ENCODE measurements at places on chromosomes 11 and 22.

- H3K27ac ChIP-seq, result peak overlapping the region; percentile 6
- no peak overlapping the region for H3K4me3 ChIP-seq
Measured at GRCh38 chr11:111714522-111714921, 51.7 kb downstream of the PPP2R1B start.

- H3K27ac ChIP-seq, result no peak overlapping the region
- H3K4me3 ChIP-seq, result no peak overlapping the region
- no peak for DNase-seq
Measured at GRCh38 chr11:42066113-42066512, 606.7 kb upstream of the LRRC4C start.

GRCh38 chr22:39710380-39711150 lies 140.0 kb downstream of the CACNA1I start:
- no peak overlapping the region for H3K27ac ChIP-seq
- H3K4me3 ChIP-seq, result no peak overlapping the region
- H3K36me3 ChIP-seq, result no peaks in the 10 kb centered on the region
- H3K27me3 ChIP-seq, result peaks cover 43% of the 10 kb centered on the region
- H3K4me1 ChIP-seq, result peaks cover 2% of the 10 kb centered on the region
- no peak for DNase-seq

GRCh38 chr11:1224491-1225385 lies 1.9 kb downstream of the MUC5B start:
- peaks cover 19% of the 10 kb centered on the region for H3K27me3 ChIP-seq
- H3K4me3 ChIP-seq, result no peak overlapping the region
- H3K4me1 ChIP-seq, result no peaks in the 10 kb centered on the region
- H3K27ac ChIP-seq, result no peak overlapping the region

GRCh38 chr11:18188796-18189195 lies 16.2 kb downstream of the MRGPRX4 start:
- no peaks in the 10 kb centered on the region for H3K36me3 ChIP-seq
- H3K27ac ChIP-seq, result no peak overlapping the region
- H3K27me3 ChIP-seq, result peaks cover 59% of the 10 kb centered on the region
- no peak overlapping the region for H3K4me3 ChIP-seq
- no peaks in the 10 kb centered on the region for H3K4me1 ChIP-seq

DNA sequence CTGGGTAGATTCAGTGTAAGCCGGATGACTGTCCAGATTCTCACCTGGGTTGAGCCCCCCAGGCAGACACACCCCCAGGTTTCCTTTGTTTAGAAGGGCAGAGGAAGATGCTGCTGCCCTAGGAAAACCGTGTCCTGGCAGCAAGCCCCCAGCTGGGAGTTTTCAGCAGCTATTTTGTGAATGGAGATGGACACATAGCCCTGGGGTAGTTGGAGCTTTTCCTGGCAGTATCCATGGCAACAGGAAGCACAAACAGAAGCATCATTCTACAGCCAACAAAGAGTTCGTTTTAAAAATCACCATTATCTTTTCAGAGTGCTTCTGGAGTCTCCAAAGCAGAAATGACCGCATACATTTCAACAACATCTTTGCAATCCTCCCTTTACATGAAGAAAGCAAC lies 245.5 kb downstream of the BRD1 start:
- H3K4me1 ChIP-seq, result no peaks in the 10 kb centered on the region
- H3K36me3 ChIP-seq, result no peaks in the 10 kb centered on the region
- no peak overlapping the region for H3K4me3 ChIP-seq
- DNase-seq, result no peak
- no peaks in the 10 kb centered on the region for H3K27me3 ChIP-seq
- no peak overlapping the region for H3K27ac ChIP-seq

DNA sequence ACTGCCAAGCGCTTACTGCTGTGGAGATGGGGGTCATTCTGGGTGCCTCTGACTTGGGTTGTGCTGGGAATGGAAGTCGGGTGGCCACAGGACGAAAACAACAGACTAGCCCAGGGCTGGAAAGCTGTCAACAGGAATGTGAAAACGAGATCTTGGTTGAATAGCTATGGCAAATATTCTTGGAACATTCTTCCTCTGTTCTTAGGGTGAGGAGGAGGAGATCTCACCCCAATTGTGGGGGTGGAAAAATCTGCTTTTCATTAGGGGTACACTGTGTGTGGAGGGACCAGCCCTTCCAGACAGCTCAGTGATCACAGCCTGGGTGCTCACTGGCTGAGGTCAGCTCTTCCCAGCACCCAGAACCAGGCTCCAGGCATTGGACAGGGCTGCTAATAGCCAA lies 52.0 kb upstream of the PRSS23 start:
- no peak overlapping the region for H3K27ac ChIP-seq
- H3K36me3 ChIP-seq, result no peaks in the 10 kb centered on the region
- H3K27me3 ChIP-seq, result peaks cover 7% of the 10 kb centered on the region
- no peak for DNase-seq
- no peak overlapping the region for H3K4me3 ChIP-seq

DNA sequence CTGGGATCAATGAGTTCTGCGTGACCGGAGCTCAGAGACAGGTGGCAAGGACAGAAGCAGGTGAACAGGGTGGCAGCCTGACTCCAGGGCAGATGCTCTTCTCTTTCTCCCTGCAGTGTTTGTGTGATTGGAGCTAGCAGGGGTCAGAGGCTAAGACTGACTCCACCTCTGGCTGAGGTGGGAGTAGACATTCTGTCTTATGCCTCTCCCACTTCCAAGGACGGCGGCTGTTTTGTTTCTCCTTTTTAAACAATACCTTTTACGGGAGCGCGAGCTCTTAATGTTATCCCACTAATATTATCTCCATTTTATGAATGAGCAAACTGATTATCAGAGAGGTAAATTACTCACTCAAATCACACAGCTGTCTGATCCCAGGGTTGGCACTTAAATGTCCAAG lies 323.7 kb downstream of the MIAT start:
- H3K27ac ChIP-seq, result no peak overlapping the region
- H3K36me3 ChIP-seq, result no peaks in the 10 kb centered on the region
- no peaks in the 10 kb centered on the region for H3K4me1 ChIP-seq
- peaks cover 14% of the 10 kb centered on the region for H3K27me3 ChIP-seq
- DNase-seq, result no peak

GRCh38 chr11:3022982-3023381 lies 30.9 kb upstream of the NAP1L4 start:
- H3K4me3 ChIP-seq, result no peak overlapping the region
- peaks cover 10% of the 10 kb centered on the region for H3K4me1 ChIP-seq
- DNase-seq, result no peak
- H3K27ac ChIP-seq, result peak overlapping the region; percentile 26

- peaks cover 14% of the 10 kb centered on the region for H3K4me1 ChIP-seq
- no peak overlapping the region for H3K27ac ChIP-seq
- no peaks in the 10 kb centered on the region for H3K27me3 ChIP-seq
Measured at GRCh38 chr11:36485298-36486002, 24.6 kb downstream of the TRAF6 start.

GRCh38 chr11:3905080-3905953 lies 49.9 kb downstream of the STIM1 start:
- peak overlapping the region; percentile 9 for H3K4me3 ChIP-seq
- peak; percentile 47 for DNase-seq
- no peaks in the 10 kb centered on the region for H3K27me3 ChIP-seq
- peaks cover 4% of the 10 kb centered on the region for H3K36me3 ChIP-seq

DNA sequence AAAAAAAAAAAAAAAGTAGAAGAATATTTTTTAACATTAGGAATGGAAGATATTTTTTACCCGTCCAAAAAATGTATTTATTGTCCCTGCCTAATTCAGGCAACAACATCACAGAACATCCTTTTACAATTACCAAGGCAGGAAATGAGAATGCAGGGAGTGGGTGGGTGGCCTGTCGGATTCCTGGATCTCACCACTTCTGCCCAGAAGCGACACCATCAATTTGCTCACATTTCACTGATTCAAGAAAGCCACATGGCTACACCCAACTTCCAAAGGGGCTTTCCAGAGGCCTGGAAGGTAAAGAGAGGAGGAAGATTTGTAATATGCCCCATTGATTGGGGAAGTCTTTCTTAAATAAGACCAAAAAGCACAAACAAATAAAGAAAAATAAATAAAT lies 93.8 kb upstream of the CLPB start:
- H3K36me3 ChIP-seq, result peaks cover 4% of the 10 kb centered on the region
- no peak for DNase-seq
- H3K4me3 ChIP-seq, result no peak overlapping the region
- H3K4me1 ChIP-seq, result peaks cover 17% of the 10 kb centered on the region
- no peak overlapping the region for H3K27ac ChIP-seq

DNA sequence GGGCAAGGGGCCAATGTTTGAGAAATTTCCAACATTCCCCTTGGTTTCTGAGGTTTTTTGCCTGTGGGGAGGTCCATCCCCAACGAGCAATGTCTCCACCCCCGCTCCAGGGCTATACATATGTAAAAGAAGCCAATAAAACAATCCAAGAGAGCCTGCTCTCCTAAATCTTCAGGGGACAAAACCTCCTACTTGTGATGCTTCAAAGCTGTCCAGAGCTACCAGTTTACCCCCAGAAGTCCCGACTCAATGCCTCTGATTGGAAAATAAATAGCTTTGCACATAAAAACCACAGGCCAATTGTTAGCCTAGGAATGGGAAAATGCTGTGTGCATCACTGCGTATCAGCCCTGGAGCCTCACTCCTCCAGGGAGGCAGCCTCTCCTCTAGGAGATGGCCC lies 66.0 kb upstream of the PAX6 start:
- no peak overlapping the region for H3K27ac ChIP-seq
- no peaks in the 10 kb centered on the region for H3K4me1 ChIP-seq
- H3K36me3 ChIP-seq, result no peaks in the 10 kb centered on the region

- peaks cover 2% of the 10 kb centered on the region for H3K27me3 ChIP-seq
- no peaks in the 10 kb centered on the region for H3K4me1 ChIP-seq
- H3K4me3 ChIP-seq, result no peak overlapping the region
- no peak for DNase-seq
Measured at GRCh38 chr22:33350491-33350890, 292.3 kb upstream of the SYN3 start.

- no peak for DNase-seq
- H3K27me3 ChIP-seq, result peaks cover 85% of the 10 kb centered on the region
- H3K36me3 ChIP-seq, result no peaks in the 10 kb centered on the region
- H3K27ac ChIP-seq, result no peak overlapping the region
- H3K4me3 ChIP-seq, result no peak overlapping the region
Measured at GRCh38 chr11:11407065-11407762, 54.2 kb upstream of the CSNK2A3 start.

GRCh38 chr11:82682003-82682751 lies 51.5 kb downstream of the FAM181B start:
- DNase-seq, result no peak
- H3K4me3 ChIP-seq, result no peak overlapping the region
- H3K36me3 ChIP-seq, result no peaks in the 10 kb centered on the region
- H3K27ac ChIP-seq, result no peak overlapping the region
- H3K4me1 ChIP-seq, result peaks cover 4% of the 10 kb centered on the region
- H3K27me3 ChIP-seq, result peaks cover 11% of the 10 kb centered on the region

- DNase-seq, result no peak
- H3K27ac ChIP-seq, result no peak overlapping the region
- no peaks in the 10 kb centered on the region for H3K36me3 ChIP-seq
Measured at GRCh38 chr11:47106798-47107411, 69.8 kb downstream of the ARFGAP2 start.

GRCh38 chr11:85123752-85124231 lies 503.4 kb downstream of the DLG2 start:
- no peaks in the 10 kb centered on the region for H3K27me3 ChIP-seq
- no peak overlapping the region for H3K27ac ChIP-seq
- no peak for DNase-seq
- no peaks in the 10 kb centered on the region for H3K4me1 ChIP-seq

- H3K36me3 ChIP-seq, result no peaks in the 10 kb centered on the region
- DNase-seq, result no peak
- H3K4me3 ChIP-seq, result no peak within 1 kb of the TSS
Measured at GRCh38 chr22:17562906-17563870, at the start of gene SLC25A18. SLC25A18 (plus strand) TSS chr22:17563498; CDS start chr22:17579945, 16,447 bp downstream.

GRCh38 chr11:94201004-94201465 lies 72.4 kb downstream of the PANX1 start:
- H3K27ac ChIP-seq, result no peak overlapping the region
- no peak overlapping the region for H3K4me3 ChIP-seq
- DNase-seq, result no peak
- H3K4me1 ChIP-seq, result no peaks in the 10 kb centered on the region

DNA sequence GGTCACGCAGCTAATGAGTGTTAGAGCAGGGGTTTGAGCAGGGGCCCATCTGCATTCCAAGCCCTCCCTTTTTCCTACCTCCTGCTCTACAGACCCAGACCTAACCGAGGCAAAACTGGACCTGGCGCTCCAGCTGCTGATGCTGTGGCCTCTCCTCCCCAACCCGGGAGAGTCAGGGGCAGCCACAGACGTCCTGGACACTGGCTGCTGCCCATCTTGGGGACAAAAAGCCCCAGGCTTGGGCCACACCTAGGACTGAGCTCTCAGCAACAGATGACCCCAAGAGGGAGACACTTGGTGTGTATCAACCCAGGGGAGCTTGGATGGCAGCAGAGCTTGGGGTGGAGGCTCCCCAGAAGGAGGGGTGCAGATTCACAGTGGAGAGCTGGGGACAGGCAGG lies 172.6 kb downstream of the ST3GAL4 start:
- peaks cover 4% of the 10 kb centered on the region for H3K36me3 ChIP-seq
- H3K4me1 ChIP-seq, result no peaks in the 10 kb centered on the region
- no peak overlapping the region for H3K27ac ChIP-seq
- no peak for DNase-seq
- H3K27me3 ChIP-seq, result peaks cover 61% of the 10 kb centered on the region
- H3K4me3 ChIP-seq, result no peak overlapping the region

DNA sequence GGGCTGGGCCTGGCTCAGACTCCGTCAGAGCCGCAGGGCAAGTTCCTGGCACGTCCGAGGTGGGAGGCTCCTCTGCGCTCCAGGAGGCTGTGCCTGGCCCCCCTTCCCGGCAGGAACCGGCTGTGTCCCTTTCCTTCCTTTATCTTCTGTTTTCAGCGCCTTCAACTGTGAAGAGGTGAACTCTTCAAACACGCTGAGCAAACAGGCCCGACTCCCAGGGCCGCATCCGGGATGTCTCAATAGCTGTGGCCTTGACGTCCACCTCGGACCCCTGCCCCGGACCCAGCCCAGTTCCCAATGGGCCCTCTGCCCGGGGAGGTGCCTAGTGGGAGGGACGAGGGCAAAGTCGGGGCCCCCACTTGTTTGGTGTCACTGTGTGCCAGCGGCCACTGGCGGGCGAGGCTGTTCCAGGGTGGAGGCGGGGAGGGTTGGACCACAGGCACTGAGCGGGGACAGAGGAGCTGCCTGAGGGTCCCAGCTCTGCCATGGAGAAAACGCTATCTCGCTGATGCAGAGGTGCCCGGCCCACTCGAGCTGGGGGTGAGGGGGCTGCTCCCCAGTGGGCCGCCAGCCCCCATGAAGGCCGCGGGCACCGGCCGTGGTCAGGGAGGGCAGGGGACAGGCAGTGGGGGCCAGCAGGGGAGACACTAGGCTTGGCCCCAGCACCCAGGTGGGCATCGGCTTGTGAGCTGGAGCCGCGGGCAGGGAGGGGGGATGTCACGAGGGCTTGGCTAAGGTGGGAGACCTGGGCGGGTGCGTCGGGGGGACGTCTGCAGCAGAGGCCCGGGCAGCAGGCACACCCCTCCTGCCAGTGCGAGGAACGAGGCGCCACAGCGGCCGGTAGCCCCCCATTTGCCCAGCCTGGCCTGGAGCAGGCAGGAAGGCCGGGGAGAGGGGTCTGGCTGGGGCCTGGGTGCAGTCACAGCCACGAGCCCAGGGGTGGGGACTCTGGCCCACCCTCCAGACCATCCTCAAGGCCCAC lies 2.7 kb upstream of the MUC5B start:
- H3K36me3 ChIP-seq, result peaks cover 3% of the 10 kb centered on the region
- no peak overlapping the region for H3K4me3 ChIP-seq
- no peak for DNase-seq

GRCh38 chr11:83533166-83533565 lies 247.0 kb upstream of the CCDC90B start:
- DNase-seq, result no peak
- no peaks in the 10 kb centered on the region for H3K4me1 ChIP-seq
- peaks cover 11% of the 10 kb centered on the region for H3K27me3 ChIP-seq
- H3K27ac ChIP-seq, result no peak overlapping the region
- H3K36me3 ChIP-seq, result no peaks in the 10 kb centered on the region

Measured in effector memory CD8-positive, alpha-beta T cell (primary cell).